ENCODE measurements at places on chromosomes 6 and 20. TPM values are rescaled to one million over a fixed set of nuclear protein-coding genes. Genes with fewer than 3 reads are reported as not detected.

DNA sequence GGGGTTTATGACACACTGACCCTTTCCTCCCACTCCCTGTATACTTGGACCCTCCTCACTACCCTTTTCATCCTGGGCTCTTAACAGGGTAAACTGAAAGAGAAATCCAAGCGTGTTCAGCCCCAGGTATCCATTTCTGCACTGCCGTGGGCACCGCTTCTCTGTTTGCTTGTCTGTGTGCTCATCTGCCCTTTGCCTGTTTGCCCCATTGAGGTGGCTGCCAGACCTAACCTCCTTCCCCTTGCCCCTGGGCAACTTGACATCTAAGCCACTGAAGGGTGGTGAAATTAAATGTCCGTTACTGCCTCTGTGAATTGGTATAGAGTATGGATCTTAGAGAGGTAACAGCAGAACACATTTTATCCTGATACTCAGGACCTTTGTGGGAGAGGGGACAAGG is 38.7 kb downstream of the ACSS2 start:
- no peak for DNase-seq

DNA sequence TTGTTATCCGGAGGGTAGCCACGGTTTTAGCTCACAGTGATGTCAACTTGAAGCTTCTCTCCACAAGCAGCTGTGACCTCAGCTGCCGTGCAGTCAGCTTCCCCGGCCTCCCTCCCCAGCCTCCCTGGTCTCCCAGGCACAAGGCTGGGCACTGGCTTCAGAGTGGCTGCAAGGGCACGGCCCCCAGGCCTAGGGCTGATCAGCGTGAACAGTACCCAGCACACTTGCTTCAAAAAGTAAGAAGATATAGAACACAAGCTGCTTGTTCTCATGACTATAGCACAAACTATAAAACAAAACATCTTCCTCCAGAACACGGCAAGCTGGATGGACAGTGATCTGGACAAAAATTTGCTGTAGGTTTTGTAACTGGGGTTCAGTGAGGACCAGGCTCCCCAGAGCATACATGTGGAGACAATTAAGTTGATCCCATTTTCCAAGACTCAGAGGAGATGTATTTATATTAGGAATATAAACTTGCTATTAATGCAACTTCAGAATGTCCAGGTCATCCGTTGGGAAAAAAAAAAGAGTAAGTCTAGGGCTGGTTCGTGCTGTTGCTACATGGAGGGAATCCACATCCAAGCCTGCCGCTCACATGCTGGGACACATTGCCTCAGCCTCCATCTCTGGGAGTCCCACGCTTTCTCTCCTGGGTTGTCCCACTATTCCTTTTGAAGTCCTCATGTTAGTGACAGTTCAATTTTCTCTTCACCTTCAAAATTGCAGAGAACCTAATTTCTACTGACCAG is 199.4 kb upstream of the THBS2 start:
- no peak for DNase-seq

DNA sequence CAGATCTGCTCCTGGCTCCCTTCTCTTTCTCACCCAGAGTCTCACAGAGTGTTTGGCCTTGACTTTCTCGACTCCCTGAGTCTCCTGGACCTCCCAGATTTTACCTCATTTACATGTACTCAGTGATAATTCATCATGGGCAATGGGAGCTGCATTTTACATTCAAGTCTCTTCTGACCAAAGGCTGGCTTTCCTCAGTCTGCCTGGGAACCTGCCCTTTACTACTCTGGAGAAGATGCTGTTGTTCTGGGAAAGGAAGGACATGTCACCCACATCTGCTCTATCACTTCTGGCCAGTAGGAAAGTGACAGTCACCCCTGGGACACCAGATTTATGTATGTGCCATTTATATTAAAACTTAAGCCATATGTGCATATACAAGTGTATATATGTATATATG is 7.4 kb downstream of the LRRN4 start:
- DNase-seq = no peak

- DNase-seq = peak; percentile 56
These were observed 3.5 kb downstream of the NDUFAF5 start for GRCh38 chr20:13788167-13788834.

Gene BANF2
- total RNA-seq = not detected

Gene HSPA12B
- not detected for total RNA-seq

Gene JPH2
- 24.4 TPM for total RNA-seq

Measured in LHCN-M2 (cell line).